Stimulated activated CD4-positive, alpha-beta T cell treated with anti-CD3 and anti-CD28 coated beads, TNF-alpha, amount 100 ng/mL, for 24 hours (primary cell): ENCODE measurements at places on chromosomes 5 and 9.

DNA sequence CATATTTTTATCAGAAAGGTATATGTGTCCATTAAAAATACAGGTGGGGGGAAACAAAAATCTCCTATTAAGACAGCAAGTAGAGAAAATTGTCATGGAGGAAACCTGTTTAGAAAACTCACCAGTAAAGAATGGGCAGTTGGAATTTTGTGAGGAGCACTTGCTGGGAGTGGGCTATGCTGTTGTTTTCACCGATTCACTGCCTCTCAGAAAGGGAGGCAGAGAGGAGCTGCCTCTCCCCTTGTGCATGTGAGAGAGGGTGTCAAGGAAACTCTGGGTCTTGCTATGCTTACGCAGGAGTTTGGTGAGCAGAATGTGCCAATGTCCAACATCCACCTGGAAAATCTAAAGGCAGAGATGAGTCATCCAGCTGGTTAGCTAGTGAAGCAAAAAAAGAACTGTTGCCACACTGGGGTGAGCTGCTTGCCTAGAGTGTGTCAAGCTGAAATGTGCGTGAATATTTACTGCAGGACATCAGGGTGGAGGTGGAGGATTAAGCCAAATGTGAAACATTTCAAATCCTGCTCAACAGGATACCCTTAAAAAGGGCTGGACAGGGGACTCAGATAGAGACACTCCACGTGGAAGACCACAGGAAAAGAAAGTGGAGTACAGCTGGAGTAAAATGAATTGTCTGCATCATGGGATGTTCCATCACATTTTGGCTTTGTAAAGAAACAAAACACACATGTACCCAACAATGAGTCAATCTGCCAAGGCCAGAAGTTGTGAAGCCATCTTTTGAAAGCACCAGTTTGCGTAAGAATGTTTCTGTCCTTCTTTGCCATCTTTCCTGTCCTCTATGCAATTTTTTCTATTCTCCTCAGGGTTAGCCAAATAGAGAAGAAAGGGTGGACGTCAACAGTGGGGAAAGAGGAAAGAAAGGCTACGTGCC, 449.7 kb upstream of the MPDZ start:
- DNase-seq = no peak

- no peak for DNase-seq
Measured at GRCh38 chr5:67223211-67223610, 26.6 kb upstream of the CD180 start.

- no peak for DNase-seq
Measured at GRCh38 chr9:89593727-89594427, 10.9 kb upstream of the GADD45G start.

GRCh38 chr5:5323551-5323950, 98.9 kb upstream of the ICE1 start:
- DNase-seq = no peak

GRCh38 chr5:56460681-56461191, 227.6 kb upstream of the ANKRD55 start:
- DNase-seq = no peak

- no peak for DNase-seq
Measured at GRCh38 chr5:78717674-78718584, 69.4 kb upstream of the LHFPL2 start.

- DNase-seq = no peak
Measured at GRCh38 chr9:78004478-78005229, 27.0 kb downstream of the GNAQ start.

GRCh38 chr9:28166179-28166578, 592.9 kb upstream of the C9orf72 start:
- no peak for DNase-seq

- DNase-seq = no peak
Measured at GRCh38 chr5:40306869-40307487, 372.7 kb upstream of the PTGER4 start.

DNA sequence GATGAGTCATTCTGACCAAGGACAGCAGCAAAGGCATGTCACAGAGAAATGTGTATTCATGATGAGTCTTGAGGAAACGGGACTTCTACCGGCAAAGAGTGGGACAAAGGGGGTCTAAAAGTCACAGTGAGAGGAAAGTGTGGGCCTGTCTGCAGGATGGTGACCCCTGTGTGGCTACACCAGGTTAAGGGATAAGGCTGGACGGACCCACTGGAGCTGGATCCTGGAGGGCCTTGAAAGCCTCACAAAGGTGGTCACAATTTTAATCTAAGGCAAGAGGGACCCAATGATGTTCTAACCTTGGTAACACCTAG, 176.5 kb downstream of the CDK5RAP2 start:
- DNase-seq = no peak

- no peak for DNase-seq
Measured at GRCh38 chr5:164449460-164449859, 944.0 kb downstream of the MAT2B start.

DNA sequence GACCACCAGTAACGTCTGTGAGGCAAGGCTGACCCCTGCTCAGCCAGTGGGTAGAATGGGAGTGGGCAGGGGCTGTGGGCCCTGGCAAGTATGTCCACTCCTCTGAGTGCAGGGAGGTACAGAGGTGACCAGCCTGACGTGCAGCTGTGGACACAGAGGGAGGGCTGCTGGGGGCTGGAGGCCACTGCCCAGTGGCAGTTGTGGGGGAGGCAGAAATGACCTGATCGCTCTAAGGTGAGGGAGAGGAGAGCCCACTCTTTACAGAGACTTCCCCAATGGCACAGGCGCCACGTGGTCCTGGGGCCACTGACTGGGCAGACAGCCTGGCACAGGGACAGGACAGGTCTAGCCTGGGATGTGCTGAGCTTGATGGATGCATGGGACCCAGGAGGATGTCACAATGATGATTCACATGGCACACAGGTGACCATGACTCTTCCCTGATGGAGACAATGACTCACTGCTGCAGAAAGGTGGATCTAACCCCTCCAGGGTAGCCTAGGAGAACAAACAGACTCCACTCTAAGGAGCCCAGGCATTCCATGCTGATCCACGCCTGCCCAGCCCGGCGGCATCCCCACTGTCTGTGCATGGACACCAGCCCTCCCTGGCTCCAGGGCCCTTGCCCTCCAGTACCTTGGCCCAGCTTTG, 7.7 kb downstream of the LPCAT1 start:
- no peak for DNase-seq

- no peak for DNase-seq
Measured at GRCh38 chr9:8284884-8285283, 485.3 kb upstream of the DMAC1 start.

DNA sequence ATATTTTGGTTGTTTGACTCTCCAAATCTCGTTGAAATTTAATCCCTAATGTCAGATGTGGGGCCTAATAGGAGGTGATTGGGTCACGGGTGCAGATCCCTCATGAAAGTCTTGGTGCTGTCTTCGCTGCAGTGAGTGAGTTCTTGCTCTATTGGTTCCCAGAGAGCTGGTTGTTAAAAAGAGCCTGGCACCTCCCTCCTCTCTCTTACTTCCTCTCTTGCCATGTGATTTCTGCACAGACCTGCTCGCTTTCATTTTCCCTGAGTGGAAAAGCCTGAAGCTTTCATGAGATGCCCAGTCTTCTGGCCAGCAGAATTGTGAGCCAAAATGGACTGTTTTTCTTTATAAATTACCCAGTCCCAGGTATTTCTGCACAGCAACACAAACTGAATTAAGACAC, 221.6 kb downstream of the MAT2B start:
- DNase-seq = no peak

DNA sequence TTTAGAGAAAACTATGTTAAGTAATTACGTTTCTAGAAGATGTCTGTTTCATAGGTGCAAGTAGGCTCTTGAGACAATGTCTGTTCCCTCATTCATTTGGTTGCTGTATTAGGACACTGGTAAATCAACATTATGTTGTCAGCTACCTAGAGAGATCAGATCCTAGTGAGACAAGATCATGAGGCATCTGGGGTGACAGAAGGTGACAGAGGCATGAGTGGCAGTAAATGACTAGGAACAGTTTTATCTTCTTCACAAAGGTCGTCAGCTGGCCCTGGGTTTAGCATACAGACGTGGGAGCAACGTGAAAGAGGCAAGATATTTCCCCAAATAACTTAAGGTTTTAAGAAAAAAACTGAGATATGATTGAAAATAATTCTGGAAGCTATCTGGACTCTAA, 1926.3 kb upstream of the WWC1 start:
- DNase-seq = no peak

DNA sequence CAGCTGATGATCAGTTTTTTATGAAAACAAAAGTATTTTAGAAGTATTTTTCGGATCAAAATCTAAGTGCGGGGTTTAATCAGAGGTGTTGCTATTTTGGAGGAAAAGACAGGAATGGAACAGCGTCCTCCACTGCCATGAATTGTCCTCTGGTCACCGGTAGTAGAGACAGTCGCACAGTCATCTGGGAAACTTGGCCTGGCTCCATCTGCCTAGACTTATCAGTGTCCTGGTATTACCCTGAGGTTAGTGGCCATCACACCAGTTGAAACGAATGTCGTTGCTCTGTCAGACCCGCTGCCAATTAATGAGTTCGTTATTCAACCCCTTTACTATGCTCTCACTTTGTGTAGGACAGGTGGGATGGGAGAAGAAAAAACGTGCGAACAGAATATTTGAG, 8.2 kb downstream of the TLX3 start:
- DNase-seq = no peak

GRCh38 chr5:119404033-119404432, 48.2 kb downstream of the TNFAIP8 start:
- DNase-seq = no peak

DNA sequence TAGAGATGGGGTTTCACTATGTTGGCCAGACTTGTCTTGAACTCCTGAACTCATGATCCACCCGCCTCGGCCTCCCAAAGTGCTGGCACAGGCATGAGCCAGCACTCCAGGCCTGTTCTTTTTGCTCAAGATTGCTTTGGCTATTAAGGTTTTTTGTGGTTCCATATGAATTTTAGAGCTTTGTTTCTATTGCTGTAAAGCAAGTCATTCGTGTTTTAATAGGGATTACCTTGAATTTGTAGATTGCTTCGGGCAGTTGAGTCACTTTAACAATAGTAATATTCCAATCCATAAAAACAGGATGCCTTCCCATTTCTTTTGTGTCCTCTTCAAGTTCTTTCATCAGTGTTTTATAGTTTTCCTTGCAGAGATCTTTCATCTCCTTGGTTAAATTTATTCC, 22.1 kb downstream of the C6 start:
- DNase-seq = no peak

DNA sequence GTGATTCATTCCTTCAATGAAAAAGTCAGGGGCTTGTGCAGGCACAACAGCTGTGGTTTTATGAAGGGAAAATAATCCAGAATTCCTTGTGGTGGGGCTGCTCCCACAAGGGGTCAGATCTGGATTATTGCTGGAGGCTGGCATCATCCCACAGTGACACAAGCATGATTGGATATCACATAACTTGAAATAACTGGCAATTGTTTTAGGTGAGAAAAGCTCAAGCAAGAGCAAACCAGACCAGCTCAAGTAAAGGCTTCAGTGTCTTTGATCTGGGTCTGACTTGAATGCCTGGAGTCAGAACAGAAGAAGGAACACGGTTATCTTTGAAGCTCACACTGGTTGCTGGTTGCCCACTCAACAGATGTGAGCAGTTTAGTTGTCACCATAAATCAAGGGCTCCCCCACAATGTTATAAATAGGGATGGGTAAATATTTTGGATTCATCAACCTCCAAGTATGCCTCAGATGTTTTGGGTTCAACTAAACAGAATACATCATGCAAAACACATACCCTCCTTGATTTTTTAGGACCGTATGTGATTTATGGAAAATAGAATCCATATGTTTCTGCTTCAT, 3.1 kb upstream of the ZNF474 start:
- no peak for DNase-seq

DNA sequence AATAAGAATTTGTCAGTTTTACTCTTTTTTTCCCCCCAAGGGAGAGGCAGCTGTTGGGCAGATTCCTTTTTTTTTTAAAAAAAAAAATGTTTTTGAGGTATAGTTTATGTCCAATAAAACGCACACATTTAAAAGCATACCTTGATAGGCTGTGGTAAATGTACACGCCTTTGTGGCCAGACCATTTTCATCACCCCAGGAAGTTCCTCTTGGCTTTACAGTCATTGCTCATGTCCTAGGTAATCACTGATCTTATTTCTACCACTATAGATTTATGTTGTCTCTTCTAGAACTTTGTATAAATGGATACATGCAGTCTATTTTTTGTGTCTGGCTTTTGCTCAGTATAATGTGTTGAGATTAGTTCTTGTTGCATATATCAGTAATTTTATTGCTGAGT, 9.8 kb downstream of the SUB1 start:
- DNase-seq = no peak

DNA sequence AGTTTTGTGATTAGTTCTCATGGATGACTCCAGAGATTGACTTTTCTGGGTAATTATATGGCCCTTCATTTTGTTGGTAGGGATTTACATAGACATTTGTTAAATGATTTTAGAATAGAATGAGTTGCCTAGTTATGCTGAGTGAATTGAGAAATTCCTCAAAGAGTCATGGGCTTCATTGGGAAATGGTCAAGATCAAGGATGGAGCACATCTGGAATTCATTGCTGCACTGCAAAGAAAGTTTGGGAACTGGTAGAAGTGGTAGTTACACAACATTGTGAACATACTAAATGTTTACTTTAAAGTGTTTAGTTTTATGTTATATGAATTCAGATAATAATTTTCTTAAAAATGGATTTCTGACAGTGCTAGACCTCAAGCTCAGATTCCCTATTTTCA, 46.5 kb downstream of the PIP5K1B start:
- DNase-seq = no peak

- DNase-seq = no peak
Measured at GRCh38 chr9:111679199-111679598, 17.8 kb downstream of the GNG10 start.

GRCh38 chr9:130610862-130611707, 31.7 kb downstream of the FUBP3 start:
- DNase-seq = no peak

- DNase-seq = no peak
Measured at GRCh38 chr5:172008111-172008455, 1.6 kb upstream of the FBXW11 start.

DNA sequence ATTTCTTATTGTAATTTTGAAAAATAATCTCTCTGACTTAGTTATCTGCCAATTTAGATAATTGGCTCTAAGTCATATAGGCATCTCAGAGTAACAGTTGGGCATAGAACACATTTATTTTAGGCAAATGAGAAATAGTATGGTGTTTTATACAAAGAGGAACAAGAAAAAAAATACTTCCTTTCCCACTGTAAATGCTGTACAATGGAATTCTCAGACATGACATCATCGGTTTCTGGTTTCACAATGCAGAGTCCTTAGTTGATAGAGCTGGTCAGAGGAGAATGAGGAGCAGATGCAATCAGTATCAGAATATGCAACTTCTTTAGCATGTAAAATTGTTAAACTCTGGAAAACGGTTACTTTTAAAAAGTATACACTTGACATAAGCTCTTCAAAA, 49.4 kb downstream of the PLK2 start:
- DNase-seq = no peak

DNA sequence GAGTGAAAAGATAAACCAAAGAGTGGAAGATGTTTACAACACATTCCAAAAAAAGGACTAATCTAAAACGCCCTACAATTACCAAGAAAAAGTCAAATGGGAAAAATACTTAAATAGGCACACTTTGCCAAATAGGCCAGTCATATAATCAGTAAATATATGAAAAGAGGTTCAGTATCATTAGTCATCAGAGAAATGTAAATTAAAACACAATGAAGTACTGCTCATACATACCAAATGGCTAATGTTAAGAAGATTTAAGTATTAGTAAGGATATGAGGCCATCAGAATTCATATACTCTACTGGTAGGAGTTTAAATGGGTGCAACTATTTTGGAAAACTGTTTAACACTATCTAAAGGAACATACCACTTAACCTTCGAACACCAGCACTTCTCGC, 47.6 kb downstream of the ZDHHC21 start:
- DNase-seq = no peak
